ENCODE measurements at places on chromosomes 1 and 21. TPM values are rescaled to one million over a fixed set of nuclear protein-coding genes. Genes with fewer than 3 reads are reported as not detected.

Gene TMEM35B
- 62.1 TPM for total RNA-seq

Gene CHI3L2
- total RNA-seq, result not detected

Gene TMEM59
- 190 TPM for total RNA-seq

Gene GJC2
- 4.6 TPM for total RNA-seq

Gene SLAMF1
- total RNA-seq, result not detected

Gene GSTM1
- total RNA-seq, result not detected

Gene WDR64
- not detected for total RNA-seq

Gene NR5A2
- total RNA-seq, result 4.7 TPM

Gene ALDH4A1
- total RNA-seq, result 13.3 TPM

Gene ABCA4
- total RNA-seq, result 0.52 TPM

Gene DPT
- total RNA-seq, result 0.24 TPM

Gene MARK1
- total RNA-seq, result 1.8 TPM

Gene EPB41
- 3.5 TPM for total RNA-seq

Gene AZIN2
- 2.6 TPM for total RNA-seq

Gene NCF2
- total RNA-seq, result 5.3 TPM

Gene CHODL
- total RNA-seq, result not detected

Gene LCE3E
- not detected for total RNA-seq

Gene AMY1C
- total RNA-seq, result not detected

Gene ACTL8
- 0.08 TPM for total RNA-seq

Gene FAM72A
- 6.9 TPM for total RNA-seq

Gene UMODL1
- not detected for total RNA-seq

Gene PROK1
- total RNA-seq, result not detected

Gene SRSF4
- 48.2 TPM for total RNA-seq

Gene GSTM4
- total RNA-seq, result 30.3 TPM

Gene SMCP
- total RNA-seq, result not detected

Gene ADGRL2
- 188 TPM for total RNA-seq

Gene MIS18A
- 12.5 TPM for total RNA-seq

Gene LRRC8D
- total RNA-seq, result 37.8 TPM

Gene LCE6A
- not detected for total RNA-seq

Gene SLC16A1
- 72.2 TPM for total RNA-seq

Gene RASAL2
- total RNA-seq, result 8.7 TPM

Gene CYP4A11
- total RNA-seq, result not detected

Gene INTS11
- total RNA-seq, result 66.5 TPM

Gene SPRR1A
- total RNA-seq, result not detected

Gene SPRR2G
- not detected for total RNA-seq

Gene PRSS38
- total RNA-seq, result not detected

Gene ANGPTL3
- total RNA-seq, result not detected

Gene DRAXIN
- 0.13 TPM for total RNA-seq

Gene GPR61
- total RNA-seq, result not detected

Gene KIF26B
- total RNA-seq, result 2.7 TPM

Gene TMCO2
- not detected for total RNA-seq

Gene OR14K1
- total RNA-seq, result not detected

Gene PRKAA2
- 2.5 TPM for total RNA-seq

Gene ITLN1
- total RNA-seq, result not detected

Gene CDC42BPA
- 15.6 TPM for total RNA-seq

Gene ACTN2
- 1.6 TPM for total RNA-seq

Gene OR2T33
- total RNA-seq, result not detected

Gene CELA3A
- 0.56 TPM for total RNA-seq

Gene FCER1G
- total RNA-seq, result 6.1 TPM

Gene KCNK2
- total RNA-seq, result 1.7 TPM

Gene SELL
- 0.26 TPM for total RNA-seq

Gene OLFM3
- total RNA-seq, result not detected

Gene IQCC
- 4.6 TPM for total RNA-seq

Gene RNF186
- total RNA-seq, result not detected
